ENCODE measurements at places on chromosomes 1 and 21.

DNA sequence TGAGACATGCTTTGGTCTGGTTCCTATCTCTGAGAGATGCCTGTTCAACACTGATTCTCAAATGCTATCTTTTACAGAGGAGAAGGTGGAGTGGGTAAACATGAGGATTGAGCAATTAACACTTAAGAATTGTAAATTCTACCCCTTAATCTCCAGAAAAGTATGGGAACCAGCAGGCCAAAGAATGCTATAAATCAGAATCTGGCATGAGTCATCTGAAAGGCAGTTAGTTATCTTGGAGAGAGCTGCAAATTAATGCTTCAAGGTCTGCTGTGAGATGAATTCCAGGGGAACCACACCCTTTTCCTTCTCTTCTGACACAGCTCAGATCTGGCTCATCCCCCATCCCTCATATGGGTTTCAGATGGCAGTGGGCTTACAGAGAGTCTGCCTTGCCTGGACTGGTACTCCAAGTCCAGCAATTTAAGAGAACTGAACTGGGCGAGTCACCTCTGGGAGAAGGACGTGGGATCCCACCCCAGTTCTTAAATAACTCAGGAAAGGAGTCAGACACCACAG, 5.2 kb downstream of the S100A10 start:
- peak; percentile 89 for DNase-seq

DNA sequence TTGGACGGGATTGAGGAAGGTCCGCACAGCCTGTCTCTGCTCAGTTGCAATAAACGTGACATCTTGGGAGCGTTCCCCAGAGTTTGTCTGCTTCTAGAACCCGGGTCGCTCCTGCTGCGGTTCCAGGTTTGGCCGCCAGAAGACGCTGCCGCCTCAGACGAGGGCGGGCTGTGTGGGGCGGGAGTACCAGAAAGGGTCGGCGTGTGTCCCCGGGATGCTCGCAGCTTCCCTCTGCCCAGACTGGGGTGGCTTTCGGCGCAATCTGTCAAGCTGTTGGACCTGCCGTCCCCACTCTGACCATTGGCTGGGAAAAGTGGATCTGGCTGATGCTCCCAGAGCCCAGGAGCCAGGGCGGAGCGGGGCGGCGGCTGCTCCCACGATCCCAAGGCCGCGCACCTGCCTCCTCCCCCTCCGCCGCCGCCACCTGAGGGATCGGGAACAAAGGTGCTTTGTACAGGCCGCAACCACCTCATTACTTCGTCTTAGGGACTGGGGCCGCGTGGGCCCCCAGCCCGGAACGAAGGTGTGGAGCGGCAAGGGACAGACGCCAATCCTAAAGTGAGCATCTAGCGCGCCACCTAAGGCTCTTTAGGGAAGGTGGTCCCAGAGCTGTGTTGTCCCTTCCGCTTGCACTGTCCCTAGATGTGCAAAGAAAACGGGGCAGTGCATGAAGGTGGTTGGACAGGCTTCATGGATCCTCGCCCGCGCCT, 683 bp upstream of the EFNA4 start:
- peak; percentile 76 for DNase-seq

DNA sequence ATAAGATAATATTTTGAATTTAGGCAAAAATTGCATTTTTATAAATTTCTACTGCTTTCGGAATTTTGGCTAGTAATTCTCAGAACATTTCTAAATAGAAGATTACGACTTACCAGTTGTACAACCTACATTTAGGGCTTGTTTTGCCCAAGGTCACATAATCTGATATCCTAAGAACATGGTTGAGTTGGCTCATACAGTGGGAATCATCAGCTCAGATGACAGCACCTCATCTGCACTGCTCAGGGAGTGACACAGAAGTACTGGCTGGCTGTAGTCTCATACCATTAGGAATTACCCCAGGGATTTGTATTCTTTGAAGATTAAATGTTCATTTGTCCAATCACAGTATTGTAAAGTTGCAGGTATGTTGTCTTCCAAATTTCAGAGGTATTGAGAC, 217.6 kb downstream of the ADGRL2 start:
- no peak for DNase-seq

- DNase-seq: no peak
These were observed 40.4 kb downstream of the ST3GAL3 start for GRCh38 chr1:43747736-43748135.

DNA sequence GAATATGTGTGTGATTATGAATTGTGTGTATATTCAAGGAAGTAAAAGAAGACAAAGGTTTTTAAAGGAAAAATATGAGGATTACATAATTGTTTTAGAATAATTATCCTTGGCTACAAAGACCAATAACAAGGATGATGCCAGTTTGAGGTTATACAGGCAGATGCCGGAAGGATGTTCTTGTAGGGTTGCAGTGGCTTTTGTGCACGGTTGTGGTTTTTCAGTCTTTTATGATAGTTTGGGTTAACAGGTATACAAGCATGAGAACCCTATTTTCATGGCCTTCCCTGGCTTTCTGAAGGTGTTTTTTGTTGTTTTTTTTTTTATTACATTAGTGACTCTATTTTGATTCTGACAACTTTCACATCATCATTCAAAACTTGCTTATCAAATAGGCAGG, 4.9 kb downstream of the CR2 start:
- no peak for DNase-seq

Measured in A549 (cell line).